Stimulated activated CD8-positive, alpha-beta memory T cell treated with anti-CD3 and anti-CD28 coated beads, Interleukin-12 subunit alpha, Interleukin-12 subunit beta, amount 100 ng/mL, for 4 hours (primary cell): ENCODE measurements at places on chromosomes 3 and 15.

GRCh38 chr3:111862415-111862814 is 3.4 kb downstream of the PHLDB2 start:
- no peak for DNase-seq

- DNase-seq, result no peak
Measured at GRCh38 chr3:149536429-149536828, 61.9 kb downstream of the TM4SF4 start.

- DNase-seq, result no peak
Measured at GRCh38 chr3:42130329-42131070, 39.3 kb downstream of the TRAK1 start.

- no peak for DNase-seq
Measured at GRCh38 chr3:150996731-150997130, 24.2 kb upstream of the CLRN1 start.

DNA sequence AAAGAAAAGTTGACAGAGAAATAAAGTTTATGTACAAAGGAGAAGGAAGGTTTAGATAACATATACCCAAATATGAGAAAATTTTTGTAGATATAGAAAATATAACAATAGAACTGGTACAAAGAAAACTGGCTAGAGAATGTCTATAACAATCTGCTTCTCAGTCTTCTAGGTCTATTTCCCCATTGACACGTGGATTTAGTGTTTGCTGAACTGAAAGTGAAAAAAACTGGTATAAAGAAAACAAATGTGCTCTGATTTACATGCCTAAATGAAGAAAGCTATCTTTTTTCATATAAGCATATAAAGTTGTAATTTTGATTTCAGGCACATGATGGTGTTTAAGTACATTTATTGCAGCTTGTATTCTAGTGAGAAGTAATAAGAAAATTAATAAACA is 9.8 kb downstream of the KCNMB2 start:
- DNase-seq, result no peak

DNA sequence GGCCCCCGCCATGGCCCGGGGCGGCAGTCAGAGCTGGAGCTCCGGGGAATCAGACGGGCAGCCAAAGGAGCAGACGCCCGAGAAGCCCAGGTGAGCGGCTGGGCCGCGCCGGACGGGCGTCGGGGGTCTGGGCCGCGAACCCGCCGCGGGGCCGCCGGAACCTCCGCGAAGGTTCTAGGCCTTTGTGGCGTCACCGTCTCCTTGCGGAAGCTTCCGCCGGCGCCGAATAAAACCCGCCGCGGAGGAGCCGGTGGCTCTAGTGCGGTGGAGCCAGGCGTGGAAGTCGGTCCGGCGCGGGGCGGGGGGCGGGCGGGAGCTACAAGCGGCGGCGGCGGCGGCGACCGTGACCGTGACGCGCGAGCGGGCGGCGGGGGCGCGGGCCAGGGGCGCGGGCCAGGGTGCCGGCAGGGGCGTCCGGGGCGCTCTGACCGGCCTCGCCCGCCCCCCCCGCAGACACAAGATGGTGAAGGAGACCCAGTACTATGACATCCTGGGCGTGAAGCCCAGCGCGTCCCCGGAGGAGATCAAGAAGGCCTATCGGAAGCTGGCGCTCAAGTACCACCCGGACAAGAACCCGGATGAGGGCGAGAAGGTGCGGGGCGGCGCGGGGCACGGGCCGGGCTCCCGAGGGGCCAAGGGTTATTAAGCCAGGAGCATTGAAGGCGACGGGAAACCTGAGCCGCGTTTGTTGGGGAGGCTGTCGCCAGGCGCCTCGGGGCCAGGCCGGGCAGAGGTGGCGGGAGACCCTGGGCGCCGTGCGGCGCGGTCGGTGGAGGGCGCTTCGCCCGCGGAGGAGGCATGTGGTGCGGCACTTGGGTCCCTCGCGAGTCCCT is at the start of gene DNAJA4:
Gene DNAJA4 (plus strand): TSS at position 259 of the 833 bp plus-strand sequence. CDS start 202 bp downstream, at position 461.
- peak; percentile 48 for DNase-seq

GRCh38 chr15:44584162-44584749 is 47.3 kb downstream of the EIF3J start:
- DNase-seq, result peak; percentile 35

- no peak for DNase-seq
Measured at GRCh38 chr3:57841818-57842217, 85.7 kb downstream of the SLMAP start.
